ENCODE measurements at places on chromosomes 4 and X.

DNA sequence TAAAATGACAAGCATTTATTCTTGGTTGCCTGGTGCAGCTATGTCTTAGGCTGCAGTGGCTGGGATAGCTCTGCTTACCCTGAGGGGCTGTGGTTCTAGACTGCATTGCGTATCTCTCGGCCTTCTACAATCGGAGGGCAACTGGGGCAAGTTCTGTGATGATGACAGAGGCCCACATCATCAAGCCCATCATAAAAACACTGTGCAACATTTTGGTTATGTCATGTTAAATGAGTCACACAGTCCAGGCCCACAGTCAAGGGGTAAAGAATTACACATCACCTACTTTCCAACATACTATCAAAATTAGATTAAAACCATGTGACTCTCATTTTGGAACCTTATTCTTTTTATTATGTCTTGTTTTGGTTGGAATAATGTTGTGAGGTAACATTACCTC, 120.2 kb upstream of the GUCY1A1 start:
- DNase-seq = no peak

DNA sequence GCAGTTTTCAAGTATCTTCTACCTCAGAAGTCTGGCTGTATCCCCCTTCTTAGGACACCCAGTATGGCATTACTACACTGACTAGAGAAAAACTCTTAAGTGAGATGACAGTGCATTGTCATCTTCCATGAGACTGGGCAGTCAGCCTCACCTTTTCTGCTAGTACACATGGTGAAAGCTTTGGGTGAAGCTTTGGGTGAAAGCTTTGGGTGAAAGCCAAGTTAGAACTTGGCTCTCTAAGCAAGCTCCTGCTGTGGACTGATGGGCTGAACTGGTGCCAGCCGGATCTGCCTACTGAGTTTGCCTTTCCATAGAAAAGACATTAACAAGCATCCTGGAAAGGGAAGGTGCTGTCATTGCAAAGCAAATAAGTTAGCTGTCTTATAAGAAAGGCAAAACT, 8.8 kb downstream of the EPHA5 start:
- no peak for DNase-seq

DNA sequence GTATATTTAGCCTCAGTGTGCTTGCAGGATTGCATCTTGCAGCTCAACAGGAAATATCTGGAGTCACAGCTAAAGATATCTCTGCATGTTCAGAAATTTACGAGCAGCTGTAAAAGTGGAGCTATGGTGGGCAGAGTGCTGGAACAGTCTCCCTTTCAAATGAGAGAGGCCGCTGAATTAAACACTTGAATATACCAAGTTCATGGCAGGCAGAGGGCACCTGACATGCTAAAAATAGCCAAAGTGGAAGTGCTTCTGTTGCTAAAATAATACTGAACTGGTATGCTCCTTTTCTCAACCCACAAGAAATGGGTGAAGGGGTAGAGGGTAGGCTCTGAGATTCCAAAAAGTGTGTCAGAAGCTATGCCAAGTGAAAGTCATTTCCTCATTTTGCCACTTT, 98.1 kb downstream of the MGST2 start:
- no peak for DNase-seq

DNA sequence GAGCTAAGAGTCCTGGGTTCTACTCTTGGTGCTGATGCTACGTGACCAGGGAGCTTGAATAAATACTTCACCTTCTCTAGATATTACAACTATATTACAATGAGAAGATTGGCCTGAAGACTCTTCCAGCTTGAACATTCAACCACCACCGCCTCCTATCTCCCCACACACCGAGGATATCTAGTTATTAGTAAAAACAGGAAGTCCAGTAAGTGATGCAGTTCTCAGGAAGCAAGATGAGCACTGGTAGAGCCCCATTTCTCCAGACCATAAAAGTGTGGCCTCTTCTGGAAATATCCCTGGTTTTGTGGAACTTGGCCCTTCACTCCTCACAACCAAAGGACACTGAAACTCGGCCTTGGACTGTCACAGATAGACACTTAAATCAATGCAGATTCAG, 18.5 kb downstream of the PJA1 start:
- no peak for DNase-seq

GRCh38 chrX:147733369-147733768, 178.3 kb upstream of the FMR1 start:
- DNase-seq = no peak

DNA sequence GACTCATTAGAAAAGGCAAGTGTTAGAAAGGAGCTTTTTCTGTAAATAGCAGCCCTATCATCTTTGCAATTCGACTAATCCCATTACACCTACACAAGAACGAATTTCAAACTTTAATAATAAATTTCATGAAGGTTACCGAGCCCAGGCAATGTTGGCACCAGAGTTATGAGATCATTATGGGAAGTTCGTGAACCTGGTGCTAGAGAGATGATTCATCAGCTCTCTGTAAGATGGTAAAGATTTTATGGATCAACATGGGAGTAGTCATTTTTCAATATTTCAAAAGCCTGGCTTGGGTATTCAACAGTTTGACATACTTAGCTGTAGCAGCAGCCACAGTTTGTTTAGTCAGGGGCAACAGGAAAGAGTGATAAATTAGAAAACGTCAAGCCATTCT, 35.8 kb downstream of the AMELX start:
- DNase-seq = no peak

GRCh38 chr4:140719686-140720085, 36.5 kb downstream of the TBC1D9 start:
- DNase-seq = no peak

GRCh38 chr4:763922-764321, 58.3 kb downstream of the PCGF3 start:
- no peak for DNase-seq

- DNase-seq = no peak
Measured at GRCh38 chr4:82891707-82892466, 934 bp upstream of the SEC31A start.

DNA sequence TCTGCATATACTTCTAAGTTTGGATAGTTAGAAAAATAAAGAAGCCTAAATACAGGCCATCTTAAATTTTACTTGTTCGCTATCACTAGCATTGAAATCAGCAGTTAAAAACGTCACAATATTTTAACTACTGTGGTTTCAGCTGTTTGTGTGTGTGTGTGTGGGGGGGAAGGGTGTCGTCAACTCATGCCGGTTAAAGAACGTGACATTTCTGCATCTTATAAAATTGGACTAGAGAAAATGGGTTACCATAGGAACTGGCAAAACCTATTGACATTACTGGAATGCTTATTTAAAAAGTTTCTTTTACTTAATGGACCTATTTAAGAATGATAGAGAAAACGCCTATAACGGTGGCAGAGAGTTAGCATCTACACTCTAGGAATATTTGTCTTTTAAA, 1.2 kb upstream of the CNKSR2 start:
- DNase-seq = no peak

DNA sequence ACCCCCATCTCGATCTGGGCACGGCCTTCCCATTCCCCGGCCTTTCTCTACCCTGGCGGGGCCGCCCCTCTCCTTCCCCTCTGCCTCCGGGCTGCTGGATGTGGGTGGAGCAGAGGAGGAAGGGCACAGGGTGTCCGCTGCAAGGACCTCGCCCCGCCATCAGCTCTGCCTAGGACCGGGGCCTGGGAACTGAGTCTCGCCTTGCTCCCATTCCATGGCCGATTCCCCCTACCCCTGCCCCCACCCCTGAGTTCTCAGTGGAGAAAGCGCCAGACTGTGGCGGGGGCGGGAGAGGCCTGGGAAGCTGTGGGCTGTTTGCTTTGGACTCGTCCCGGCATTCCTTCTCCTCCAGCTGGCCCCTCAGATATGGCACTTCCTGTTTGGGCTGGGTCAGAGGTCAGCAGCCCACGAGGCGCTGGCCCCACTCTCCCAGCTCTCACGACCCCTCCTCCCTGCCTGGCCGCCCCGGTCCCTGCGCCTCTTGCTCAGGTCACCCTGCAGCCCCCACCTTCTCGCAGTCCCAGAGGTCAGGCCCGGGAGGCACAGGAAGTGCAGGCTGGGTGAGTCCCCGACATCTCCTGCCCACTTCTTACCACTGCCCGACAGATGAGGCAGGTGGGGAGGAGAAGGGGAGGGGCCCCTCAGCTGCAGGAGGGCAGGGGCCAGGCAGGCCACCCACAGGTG, 6.4 kb upstream of the BGN start:
- no peak for DNase-seq

GRCh38 chrX:23783589-23784469, 856 bp downstream of the SAT1 start:
- peak; percentile 2 for DNase-seq

All from activated CD4-positive, alpha-beta T cell treated with anti-CD3 and anti-CD28 coated beads, Interleukin-2, amount 50 U/mL, for 1 hour (primary cell).